ENCODE measurements at places on chromosomes 6 and 20. TPM values are rescaled to one million over a fixed set of nuclear protein-coding genes. Genes with fewer than 3 reads are reported as not detected.

DNA sequence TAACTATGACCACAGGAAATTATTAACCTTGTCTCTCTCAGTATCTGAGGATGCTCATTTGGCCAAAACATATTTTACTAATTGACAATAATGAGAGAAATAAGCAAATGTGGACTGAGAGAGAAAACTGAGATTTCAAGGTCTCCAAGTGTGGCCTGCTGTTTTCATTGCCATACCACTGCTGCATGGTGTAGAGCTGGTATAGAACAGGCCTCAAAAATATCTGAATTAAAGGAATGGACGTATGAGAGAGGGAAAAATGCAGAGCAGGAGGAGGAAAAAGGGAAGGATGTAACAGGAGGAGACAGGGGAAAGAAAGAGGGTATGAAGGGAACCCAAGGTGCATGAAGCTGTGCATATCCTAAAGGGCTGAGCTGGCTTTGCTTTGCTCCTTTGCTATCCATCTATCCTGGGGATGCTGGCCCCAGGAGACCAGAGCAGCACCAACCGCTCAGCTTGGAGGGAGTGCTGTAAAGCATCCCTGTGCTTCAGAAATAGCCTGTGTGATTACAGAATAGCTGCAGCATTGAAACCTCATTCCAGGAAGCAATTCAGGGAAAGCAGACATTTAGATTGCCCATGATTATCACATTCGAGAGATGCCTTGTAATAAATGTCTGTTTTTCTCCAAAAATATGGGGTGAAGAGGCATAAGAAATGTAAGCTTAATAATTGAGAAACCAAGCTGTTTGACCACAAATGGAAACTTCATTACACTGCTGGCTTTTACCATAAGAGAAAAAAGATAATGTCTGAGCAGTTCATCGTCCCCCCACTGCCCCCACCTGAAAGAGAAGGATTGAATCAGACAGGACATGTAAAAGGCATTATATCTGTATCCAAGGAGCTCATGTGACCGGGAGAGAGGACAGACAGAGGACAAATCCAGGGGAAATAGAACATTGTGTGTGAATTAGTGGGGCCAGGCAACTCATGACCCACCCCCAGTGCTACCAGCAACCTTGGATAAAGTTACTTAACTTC lies 80.6 kb downstream of the F13A1 start:
- DNase-seq: no peak

- no peak for DNase-seq
Observed at GRCh38 chr6:7424967-7425807, 35.6 kb downstream of the RIOK1 start.

DNA sequence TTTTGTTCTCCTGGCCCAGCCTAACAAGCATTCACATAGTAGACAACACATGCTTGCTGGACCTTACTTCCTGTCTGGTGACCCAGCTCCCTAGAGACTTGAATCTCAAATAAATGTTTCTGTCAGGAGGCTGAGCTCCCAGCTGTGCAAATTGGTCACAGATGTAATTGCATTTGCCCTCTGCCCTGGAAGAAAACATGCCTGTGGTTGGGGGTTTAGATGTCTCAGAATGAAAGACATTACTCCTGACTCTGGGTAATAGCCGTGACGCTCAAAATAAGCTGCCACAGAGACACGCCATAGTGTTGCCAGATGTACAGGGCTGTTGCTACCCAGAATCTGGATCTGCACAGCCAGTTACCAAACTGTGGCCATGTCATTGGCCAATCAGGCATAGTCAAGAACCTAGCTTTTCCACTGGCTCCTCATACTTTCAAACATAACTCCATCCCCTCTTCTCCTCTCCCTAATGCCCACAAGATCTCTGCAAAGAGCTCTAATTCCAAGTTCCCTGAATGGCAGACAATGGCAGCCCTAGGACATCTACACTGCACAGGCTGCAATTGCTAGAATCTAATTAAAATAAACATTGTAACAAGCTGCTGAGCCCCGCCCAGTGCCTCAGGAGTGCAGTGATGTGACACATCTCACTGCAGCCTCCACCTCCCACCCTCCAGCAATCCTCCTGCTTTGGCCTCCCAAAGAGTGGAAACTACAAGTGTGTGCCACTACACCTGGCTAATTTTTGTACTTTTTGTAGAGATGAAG lies 32.8 kb upstream of the GMPR start:
- DNase-seq: no peak

DNA sequence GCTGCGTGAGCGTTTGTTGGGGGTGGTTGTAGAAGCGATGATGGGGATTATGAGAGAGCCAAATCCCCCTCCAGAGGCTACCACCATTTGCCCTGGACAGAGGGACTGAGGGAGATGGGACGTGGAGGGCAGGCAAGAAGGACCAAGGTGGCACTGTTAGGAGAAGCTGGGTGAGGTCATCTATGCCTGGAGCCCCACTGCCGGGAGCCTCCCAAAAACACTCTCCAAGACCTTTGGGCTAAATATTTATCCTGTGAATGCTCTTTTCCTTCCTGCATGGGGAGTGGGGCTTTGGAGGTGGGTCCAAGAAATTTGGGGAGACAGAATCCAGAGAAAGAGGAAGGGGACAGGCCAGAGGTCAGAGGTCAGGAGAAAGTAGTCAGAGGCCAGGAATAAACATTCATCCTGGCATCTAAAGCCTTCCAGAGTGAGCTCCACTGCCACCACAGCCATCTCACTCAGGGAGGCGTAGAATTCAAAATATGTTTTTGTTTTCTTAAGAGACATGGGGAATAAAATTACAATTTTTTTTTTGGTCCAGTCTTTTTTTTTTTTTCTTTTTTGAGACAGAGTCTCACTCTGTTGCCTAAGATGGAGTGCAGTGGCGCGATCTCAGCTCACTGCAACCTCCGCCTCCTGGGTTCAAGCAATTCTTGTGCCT lies 17.8 kb upstream of the PTGIS start:
- DNase-seq: no peak

DNA sequence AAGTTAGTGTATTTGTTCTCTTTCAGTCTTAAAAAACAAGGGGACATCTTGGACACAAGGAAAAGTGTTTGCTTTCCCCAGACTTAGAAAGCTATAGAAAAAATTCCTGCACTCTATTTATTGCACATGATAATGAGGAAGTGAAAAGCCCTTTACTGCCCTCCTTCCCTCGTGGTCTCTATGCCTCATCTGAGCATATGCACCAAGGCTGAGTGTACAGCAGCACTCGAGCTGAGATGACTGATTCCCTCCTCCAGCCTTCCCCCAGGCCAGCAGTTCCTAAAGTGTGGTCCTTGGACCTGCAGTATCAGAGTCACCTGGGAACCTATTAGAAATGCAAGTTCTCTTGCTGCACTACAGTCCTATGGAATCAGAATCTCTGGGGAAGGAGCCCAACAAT lies 14.3 kb upstream of the LAMP5 start:
- no peak for DNase-seq

- no peak for DNase-seq
Observed at GRCh38 chr6:42141603-42142117, 760 bp downstream of the C6orf132 start.

- no peak for DNase-seq
Observed at GRCh38 chr20:57756213-57756612, 46.4 kb upstream of the PMEPA1 start.

DNA sequence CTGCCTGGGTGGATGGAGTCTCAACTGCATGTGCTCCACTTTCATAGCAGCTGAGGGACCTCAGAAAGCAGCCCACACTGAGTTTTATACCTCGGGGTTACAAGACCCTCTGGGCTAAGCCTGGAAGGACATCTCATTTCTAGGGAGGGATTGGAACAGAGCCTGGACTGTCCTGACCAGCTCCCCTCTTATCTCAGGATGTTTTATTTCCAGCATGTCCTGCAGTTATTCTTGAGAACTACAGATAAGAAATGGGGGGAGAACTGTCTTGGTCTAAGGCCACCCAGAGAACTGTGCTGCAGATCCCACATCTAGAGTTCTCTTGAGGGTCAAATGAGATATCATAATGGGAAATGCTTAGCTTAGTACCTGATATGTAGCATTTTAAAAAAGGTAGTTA lies 97.3 kb upstream of the CHD6 start:
- DNase-seq: no peak

DNA sequence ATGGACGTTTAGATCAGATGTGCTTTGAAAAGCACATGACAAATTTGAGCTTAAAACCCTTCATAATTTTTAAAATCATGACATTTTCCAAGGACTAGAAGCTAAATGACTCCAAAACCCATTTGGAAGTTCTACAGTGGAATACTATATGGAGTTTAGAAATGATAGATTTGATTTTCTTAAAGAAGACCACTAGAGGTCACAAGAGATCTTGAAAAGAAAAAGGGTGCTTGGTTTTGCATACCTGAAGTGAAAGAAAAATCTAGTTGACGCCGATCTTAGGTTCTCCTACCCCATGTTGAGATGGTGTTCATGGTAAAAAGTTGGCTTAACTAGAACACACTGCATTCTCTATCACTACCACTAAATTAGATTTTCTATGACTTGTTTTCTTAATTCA lies 31.5 kb downstream of the CFAP61 start:
- peak; percentile 21 for DNase-seq

DNA sequence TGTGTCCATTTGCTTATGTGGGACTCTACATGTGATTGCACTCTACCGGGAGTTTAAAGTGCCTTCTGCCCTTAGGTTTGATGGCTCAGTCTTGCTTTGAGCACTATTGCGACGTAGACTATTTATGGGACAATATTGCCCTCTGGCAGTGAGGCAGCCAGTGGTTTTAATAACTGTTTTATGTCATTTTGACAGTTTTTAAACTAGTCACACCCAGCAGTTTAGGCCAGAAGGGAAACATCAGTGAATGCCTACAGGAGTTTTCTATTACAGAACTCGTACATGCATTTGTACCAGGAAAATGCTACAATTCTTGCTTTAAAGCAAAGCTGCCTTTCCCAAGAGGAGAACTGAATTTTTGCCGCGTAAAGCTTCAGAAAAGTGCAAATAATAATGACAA lies 813.7 kb downstream of the KIF16B start:
- DNase-seq: no peak

DNA sequence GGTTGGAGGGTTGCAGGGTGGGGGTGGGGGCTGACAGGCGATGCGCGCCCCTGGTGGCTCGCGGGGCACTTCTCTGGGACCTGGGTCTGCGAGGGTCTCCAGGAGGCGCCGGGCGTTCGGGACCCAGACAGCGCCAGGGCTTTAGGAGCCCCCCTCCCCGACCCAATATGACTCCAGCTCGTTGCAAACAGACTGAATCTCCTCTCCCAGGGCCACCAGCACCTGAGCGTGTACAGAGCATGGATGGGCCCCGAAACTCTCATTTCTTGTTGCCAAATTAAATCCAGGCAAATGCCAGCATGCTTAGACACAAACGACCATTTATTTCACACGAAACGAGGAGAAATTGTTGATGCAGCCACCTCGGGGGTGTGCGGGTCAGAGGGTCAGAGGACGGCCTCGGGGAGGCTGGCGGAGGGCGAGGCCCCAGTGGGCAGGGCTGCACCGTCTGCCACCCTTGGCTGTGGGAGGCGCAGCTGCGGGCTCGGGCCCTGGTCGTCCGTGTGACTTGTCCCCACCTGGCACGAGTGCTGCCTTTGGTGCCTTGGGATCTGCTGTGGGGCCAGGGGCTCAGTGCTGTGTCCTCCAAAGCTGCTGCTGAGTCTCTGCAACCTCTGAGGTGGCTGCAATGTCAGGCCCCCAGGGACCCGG lies 20.9 kb upstream of the GATA5 start:
- DNase-seq: peak; percentile 17

DNA sequence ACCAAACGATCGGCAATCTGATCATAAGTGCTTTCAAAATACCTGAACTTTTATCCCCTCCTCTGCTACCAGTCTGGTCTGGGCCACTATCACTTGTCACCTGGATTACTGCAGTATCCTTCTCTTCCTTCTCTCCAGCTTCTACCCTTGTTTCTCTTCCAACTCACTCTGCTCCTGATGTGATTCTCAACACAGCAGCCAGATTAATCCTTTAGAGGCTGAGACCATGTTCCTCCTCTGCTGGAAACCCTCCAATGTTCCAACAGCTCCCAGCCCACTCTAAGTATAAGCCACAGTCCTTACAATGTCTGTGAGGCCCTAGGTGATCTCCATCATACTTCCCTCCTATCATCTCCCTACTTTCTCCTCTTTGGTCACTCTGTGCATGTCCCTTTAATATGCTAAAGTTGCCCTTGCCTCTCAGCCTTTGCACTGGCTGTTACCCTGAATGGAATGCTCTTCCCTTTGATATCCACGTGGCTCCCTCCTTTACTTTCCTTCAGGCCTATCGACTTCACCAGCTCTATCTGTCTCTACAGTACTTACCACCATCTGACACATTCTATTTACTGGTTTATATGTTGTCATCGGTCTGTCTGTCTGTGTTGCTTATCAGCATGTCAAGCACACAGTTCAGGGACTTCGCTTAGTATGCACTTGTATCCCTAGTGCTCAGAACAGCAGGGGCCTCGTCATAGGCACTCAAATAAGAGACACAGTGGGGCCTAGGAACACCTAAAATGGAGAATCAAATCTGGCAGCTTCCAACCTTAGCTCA lies 35.0 kb upstream of the RNF24 start:
- DNase-seq: no peak

GRCh38 chr6:75266716-75267291 lies 17.8 kb downstream of the TMEM30A start:
- DNase-seq: no peak

DNA sequence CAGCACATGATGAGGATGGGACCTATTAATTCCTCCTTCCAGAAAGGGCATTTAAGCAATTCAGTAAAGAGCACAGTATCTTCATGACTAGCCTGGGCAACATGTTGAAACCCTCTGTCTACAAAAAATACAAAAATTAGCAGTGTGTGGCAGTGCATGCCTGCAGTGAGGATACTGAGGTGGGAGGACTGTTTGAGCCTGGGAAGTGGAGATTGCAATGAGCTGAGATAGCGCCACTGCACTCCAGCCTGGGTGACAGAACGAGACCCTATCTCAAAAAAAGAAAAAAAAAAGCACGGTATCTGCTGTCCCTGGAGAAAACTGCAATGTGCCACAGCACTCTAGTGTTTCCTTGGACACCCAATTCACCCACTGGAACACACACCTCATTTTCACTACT lies 18.4 kb downstream of the SAMD3 start:
- DNase-seq: no peak

- no peak for DNase-seq
Observed at GRCh38 chr20:35607003-35607735, 8.5 kb upstream of the SPAG4 start.

- no peak for DNase-seq
Observed at GRCh38 chr6:3506200-3506599, 49.4 kb upstream of the SLC22A23 start.

The RSPH4A gene
- total RNA-seq: 0.38 TPM

The PTCRA gene
- 145 TPM for total RNA-seq

The GABRR2 gene
- total RNA-seq: 0.42 TPM

The RWDD2A gene
- total RNA-seq: 1.8 TPM

The MLIP gene
- total RNA-seq: 0.19 TPM

The TTK gene
- 57.7 TPM for total RNA-seq

The FOXP4 gene
- total RNA-seq: 2.0 TPM

The LY6G5C gene
- total RNA-seq: 0.90 TPM

The ZHX3 gene
- 4.2 TPM for total RNA-seq

Data from thymus (tissue), 14 donors.